ENCODE measurements at places on chromosomes 3 and 15. TPM values are rescaled to one million over a fixed set of nuclear protein-coding genes. Genes with fewer than 3 reads are reported as not detected.

Gene SERPINI2
- total RNA-seq: not detected

Gene NECTIN3
- total RNA-seq: 3.0 TPM

Gene HLTF
- total RNA-seq: 20.7 TPM

Gene THRB
- total RNA-seq: not detected

Gene TRAIP
- total RNA-seq: 23.2 TPM

Gene KBTBD12
- not detected for total RNA-seq

Gene USP3
- total RNA-seq: 58.6 TPM

Gene TGM5
- total RNA-seq: 0.11 TPM

Gene PAQR5
- 0.14 TPM for total RNA-seq

Gene IL5RA
- total RNA-seq: not detected

Gene DGKG
- total RNA-seq: 0.18 TPM

Gene RAB6B
- total RNA-seq: 1.7 TPM

Gene SCN11A
- not detected for total RNA-seq

Gene KBTBD13
- total RNA-seq: not detected

DNA sequence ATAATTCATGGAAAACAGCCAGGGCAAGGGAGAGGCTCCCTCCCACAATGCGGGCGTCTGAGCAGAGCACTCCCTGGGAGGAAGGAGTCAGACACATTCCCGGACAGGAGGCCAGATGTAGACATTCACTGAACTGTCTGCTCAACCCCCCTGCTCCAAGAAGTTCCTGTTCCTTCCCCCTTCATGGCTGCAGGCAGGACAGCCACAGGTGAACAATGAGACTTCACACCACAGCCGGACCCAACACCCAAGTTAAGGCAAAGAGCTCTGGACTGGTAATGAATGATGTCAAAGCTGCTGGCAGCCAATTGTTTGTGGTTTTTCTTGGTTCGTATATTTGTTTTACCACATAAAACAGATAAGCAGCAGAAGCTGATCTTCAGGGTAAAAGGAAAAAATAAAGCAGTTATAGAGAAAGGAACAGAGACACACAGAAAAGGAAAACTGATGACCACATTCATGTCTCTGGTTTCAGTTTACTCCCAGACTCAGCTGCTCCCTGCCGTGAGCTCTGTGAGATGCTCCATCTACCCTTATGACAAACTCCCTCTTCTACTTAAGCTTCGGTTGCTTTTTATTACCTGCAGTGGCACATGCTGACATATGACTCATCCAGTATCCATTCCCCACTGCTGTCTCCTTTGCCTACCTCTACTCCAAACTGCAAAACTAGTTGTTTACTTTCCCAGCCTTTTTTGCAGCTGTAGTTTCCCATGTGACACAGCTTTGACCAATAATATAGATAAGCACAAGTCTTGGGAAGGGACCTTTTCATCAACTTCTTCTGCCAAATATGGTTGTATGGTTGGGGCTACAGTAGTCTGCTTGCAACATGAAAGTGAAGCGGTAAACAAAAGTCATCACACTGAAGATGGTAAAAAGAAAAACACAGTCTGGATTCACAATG is 33.1 kb downstream of the DZIP1L start:
- peak; percentile 43 for DNase-seq

- no peak for DNase-seq
Measured at GRCh38 chr3:131782751-131783150, 252.1 kb downstream of the CPNE4 start.

GRCh38 chr3:118793176-118793575 is 241.5 kb downstream of the IGSF11 start:
- no peak for DNase-seq

- DNase-seq: no peak
Measured at GRCh38 chr3:27789420-27789819, 67.3 kb upstream of the EOMES start.

DNA sequence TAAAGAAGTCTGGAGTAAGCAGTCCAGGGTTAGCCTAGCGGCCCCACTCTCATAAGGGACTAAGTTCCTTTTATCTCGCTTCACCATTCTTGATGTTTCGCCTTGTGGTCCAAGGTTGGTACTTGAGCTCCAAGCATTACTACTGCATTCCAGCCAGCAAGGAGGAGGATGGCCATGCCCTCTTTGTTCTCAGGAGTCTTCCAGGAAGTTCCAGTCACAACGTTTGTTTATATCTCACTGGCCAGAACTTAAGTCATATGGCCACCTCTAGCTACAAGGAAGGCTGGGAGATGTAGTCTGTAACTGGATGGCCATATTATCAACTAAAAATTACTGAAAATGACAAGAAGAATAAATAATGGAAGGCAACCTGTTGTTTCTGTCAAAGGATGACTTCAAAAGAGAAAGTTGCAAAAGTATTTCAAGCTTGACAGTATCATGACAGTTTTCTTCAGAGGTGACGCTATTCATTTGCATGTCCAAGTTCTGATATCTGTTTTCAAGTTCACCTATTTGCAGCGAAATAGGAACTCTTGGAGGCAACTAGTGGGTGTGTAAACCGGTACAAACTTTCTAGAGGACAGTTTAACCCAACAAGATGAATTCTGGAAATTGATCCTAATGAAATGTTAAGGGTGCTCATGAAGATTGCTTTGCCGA is 118.6 kb downstream of the PGPEP1L start:
- no peak for DNase-seq

DNA sequence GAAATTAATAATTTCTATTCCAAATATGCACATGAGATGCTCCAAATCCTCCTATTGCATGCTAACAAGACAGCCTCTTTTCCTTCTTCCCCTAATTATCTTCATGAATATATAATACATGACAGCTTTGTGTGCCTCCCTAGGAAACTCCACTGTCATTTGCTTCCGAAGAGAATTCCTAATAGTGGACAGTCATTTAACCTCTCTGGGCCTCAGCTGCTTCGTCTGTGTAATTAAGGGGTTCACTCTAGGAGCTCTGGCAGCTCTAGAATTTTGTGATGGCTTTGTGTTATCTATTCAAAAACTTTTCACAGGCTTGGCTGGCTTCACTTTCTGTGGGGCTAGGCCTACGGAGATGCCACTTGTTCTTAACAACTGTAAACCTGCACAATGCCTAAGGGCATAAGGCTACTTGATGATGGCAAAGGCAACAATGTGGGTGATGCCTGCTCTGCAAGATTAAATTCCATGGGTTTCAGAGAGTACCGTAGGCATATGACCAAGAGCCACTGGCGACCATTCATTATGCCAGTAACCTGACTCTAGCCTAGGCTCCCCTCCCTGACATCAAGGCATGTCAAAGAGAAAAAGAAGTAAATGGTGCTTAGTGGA is 333.8 kb upstream of the UMPS start:
- no peak for DNase-seq

GRCh38 chr15:61527836-61528580 is 298.9 kb upstream of the RORA start:
- DNase-seq: no peak

GRCh38 chr15:53193149-53193548 is 403.0 kb upstream of the ONECUT1 start:
- DNase-seq: no peak

GRCh38 chr15:42854576-42854975 is 66.0 kb downstream of the TTBK2 start:
- DNase-seq: no peak

- DNase-seq: no peak
Measured at GRCh38 chr15:62862717-62863116, 179.8 kb upstream of the TPM1 start.

GRCh38 chr3:112640930-112641801 is at the start of gene CCDC80:
CCDC80 (minus strand) TSS chr3:112641143; CDS start chr3:112639905, 1,238 bp downstream.
- no peak for DNase-seq

DNA sequence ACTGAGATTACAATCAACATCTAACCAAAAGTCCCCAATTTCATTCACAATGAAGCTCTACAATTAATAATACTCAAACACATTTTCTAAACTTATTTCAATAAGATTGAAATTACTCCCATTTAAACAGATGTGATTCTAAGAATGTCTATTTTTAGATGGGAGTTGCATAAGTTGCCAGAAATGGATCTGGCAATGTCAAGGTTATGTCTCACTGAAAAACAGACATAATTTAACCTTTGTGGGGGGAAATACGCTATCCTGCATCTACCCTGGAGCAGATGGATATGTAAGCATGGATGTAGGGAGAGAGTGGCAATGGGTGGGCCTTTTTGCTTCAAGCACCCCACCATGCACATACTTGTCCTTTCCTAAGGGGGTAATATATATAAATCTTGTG is 6.7 kb upstream of the EIF1B start:
- DNase-seq: no peak

DNA sequence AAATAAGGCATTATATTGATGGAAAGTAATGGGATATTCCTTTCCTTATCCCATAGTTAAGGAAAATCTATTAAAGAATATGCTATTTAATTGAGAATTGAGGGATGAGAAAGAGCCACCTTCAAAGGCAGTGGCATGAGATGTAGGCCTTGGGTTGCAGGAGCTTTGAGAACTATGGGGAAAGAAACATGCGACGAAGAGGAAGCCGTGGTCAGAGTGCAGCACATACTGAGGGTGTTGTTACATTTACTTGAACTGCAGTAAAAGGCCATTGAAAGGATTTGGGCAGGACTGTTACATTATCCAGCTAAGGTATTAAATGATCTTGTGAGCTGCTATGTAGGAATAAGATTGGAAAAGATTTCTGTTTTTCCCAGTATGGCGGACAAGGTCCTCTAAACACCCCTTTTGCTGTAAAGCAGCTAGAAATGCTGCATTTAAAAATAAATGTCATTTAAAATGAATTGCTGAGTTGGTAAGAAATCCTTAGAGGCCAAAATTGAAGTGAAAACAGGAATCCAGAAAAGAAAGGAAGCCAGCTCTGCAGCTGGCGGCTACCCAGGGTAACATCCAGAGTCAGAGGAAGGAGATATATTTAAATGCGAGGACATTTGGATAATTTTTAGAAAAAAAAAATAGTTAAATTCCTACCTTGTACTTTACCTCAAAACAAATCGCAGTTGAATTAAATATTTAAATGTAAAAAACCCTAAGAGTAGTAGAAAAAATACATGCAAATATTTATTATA is 61.7 kb downstream of the IL1RAP start:
- no peak for DNase-seq

GRCh38 chr15:86353213-86353612 is 273.5 kb downstream of the AGBL1 start:
- DNase-seq: no peak

DNA sequence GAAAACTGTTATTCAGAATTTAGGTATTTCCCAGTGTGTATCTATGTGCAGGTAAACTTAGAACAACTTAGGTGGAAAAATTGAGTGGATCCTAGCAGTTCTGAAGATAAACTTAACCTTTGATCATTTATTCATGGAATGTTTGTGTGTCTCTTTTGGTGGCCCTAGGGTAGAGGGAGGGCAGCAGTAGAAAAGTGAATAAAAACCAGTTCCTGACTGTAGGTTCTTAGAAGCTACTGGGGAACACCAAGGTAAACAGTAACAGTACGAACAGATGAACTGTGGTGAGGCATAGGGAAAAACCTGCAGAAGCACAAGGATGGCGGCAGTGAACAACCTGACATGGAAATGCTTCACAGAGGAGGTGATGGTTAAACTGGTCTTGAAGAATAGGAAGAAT is 2.5 kb downstream of the SNRK start:
- DNase-seq: no peak

DNA sequence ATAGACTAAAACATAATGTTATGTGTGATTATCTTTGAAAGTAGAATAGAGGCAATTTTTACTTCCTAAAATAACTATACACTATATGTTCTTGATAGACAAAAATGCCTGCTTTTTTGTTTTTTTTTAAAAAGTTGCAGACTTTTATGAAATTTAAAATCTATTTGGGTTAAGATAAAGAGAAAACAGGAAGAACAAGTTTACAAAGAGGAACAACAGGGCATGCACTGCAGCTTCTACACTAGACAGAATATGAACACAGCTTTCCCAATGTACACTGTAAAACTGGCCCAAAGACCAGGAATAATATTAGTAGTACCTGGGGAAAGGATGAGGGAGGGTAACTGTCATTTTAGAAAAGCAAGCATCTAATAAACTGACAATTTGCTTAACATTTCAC is 53.7 kb downstream of the NR1I2 start:
- no peak for DNase-seq

GRCh38 chr3:124258057-124258500 is 266.2 kb upstream of the ROPN1 start:
- DNase-seq: no peak

DNA sequence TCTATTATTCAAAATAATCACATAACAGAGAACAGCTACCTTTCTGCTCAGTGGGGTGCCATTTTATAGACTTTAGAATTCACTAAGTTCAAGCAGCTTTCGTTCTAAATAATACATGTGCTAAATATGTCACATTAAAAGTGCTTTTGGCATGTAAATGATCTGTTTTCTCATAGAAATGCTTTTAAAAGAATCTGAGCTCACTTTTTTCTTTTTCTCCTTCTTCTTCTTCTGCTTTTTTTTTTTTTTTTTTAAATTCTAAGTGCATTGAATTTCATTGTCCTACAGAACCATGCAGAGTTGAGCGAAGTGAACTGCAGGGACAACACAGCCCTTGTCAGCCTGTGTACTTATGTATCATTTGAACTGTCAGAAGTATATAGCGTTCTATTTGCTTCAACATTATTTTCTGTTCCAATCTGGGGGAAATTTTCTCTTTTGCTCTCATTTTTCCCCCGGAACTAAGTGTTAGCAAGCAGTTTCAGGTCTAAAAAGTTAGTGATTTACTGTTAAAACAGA is 193.8 kb upstream of the TMCO5A start:
- no peak for DNase-seq

- DNase-seq: no peak
Measured at GRCh38 chr3:102125197-102125993, 276.1 kb downstream of the NFKBIZ start.

- DNase-seq: no peak
Measured at GRCh38 chr3:21484828-21485144, 266.2 kb downstream of the ZNF385D start.

DNA sequence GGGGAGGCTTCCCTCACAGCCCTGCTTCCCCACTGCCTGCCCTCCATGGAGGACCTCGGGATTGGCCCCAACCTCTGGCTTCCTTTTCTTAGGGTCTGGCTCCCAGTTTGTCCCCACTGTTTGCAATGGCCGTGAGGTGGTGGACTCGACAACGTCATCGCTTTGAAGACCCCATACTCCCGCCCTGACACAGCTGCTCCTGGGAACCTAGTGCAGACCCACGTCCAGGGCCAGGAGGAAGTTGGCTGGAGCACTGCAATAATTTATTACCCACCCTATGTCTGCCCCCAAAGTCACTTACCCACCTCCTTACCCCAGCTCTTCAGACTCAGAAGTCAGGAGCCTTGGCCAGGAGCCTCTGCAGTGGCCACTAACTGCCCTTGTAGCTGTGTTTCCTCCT is 11.1 kb downstream of the GRM2 start:
- no peak for DNase-seq
